ENCODE measurements at places on chromosomes 12 and 14. TPM values are rescaled to one million over a fixed set of nuclear protein-coding genes. Genes with fewer than 3 reads are reported as not detected.

GRCh38 chr12:31872831-31873604, 86.2 kb upstream of the RESF1 start:
- no peak for DNase-seq
- H3K27me3 ChIP-seq = no peaks in the 10 kb centered on the region
- H3K36me3 ChIP-seq = no peaks in the 10 kb centered on the region
- no peak overlapping the region for H3K27ac ChIP-seq

DNA sequence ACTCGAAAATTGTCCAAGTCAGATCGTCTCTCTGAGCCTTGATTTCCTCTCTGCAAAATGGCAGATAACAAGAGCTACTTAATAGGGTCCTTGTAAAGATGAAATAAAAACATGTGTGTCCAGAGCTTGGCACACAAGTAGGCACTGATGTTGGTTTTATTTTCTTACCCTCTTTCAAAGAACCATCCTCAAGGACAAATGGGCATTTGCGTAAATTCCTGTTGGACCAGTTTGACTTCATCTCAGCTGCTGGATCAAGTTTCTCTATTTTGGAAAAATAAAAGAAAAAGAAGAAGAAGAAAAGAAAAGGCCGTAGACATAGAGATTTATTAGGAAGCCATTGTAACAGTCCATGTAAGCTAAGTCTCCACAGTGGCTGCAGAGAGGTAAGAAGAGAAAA, 47.2 kb downstream of the MAP1LC3B2 start:
- H3K4me1 ChIP-seq = no peaks in the 10 kb centered on the region
- H3K4me3 ChIP-seq = no peak overlapping the region
- H3K27me3 ChIP-seq = no peaks in the 10 kb centered on the region
- no peak overlapping the region for H3K27ac ChIP-seq
- no peaks in the 10 kb centered on the region for H3K36me3 ChIP-seq

DNA sequence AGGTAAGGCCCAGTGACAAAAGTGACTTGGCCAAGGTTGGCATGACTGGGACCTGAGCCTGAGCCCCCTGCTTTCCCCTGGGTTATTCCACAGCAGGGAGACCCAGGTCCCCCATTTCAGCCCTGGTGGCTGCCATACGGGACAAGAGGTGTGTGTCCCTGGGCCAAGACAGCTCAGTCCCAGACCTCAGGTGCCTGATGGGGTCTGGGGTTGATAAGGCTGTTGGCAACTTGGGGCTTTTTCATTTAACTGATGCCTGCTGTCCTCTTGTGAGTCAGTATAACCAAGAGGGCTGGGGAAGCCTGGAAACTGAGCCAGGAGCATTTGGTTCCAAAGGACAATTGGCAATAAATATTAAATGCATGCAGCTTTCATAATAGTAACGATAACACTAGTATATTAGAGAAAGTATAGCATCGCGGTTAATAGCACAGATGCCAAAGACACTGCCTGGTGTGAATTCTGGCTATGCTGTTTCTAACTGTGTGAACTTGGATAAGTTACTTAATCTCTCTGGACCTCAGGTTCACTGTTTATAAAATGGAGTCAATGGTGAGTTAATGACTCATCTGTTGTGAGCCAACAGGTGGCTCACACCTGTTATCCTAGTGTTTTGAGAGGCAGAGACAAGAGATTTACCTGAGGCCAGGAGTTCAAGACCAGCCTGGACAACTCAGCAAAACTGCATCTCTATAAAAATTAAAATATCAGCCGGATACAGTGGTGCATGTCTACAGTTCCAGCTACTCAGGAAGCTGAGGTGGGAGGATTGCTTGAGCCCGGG, 898 bp downstream of the SDSL start:
- H3K4me1 ChIP-seq = peaks cover 7% of the 10 kb centered on the region
- peak overlapping the region; percentile 56 for H3K27ac ChIP-seq
- no peak for DNase-seq
- H3K36me3 ChIP-seq = no peaks in the 10 kb centered on the region
- H3K27me3 ChIP-seq = no peaks in the 10 kb centered on the region

DNA sequence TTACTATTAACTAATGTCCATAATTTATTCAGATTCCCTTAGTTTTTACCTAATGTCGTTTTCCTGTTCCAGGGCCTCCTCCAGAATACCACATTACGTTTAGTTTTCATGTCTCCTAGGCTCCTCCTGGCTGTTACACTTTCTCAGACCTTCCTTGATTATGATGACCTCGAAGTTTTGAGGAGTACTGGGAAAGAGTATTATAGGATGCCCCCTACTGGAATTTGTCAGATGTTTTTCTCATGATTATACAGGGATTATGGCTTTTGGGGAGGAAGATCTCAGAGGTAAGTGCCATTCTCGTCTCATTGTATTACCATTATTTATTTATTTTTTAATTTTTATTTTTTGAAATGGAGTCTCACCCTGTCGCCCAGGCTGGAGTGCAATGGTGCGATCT, 17.7 kb upstream of the C1S start:
- no peaks in the 10 kb centered on the region for H3K27me3 ChIP-seq
- H3K27ac ChIP-seq = no peak overlapping the region
- no peak overlapping the region for H3K4me3 ChIP-seq
- H3K4me1 ChIP-seq = no peaks in the 10 kb centered on the region

Gene AMIGO2
- total RNA-seq = 7.8 TPM

Gene TTC8
- 25.9 TPM for total RNA-seq

Gene SPRYD4
- total RNA-seq = 3.6 TPM
